ENCODE measurements at places on chromosomes 7 and 10. TPM values are rescaled to one million over a fixed set of nuclear protein-coding genes. Genes with fewer than 3 reads are reported as not detected.

Gene CBX3
- 96.0 TPM for total RNA-seq

GRCh38 chr7:10463701-10464100 lies 510.0 kb upstream of the PHF14 start:
- no peak for DNase-seq

DNA sequence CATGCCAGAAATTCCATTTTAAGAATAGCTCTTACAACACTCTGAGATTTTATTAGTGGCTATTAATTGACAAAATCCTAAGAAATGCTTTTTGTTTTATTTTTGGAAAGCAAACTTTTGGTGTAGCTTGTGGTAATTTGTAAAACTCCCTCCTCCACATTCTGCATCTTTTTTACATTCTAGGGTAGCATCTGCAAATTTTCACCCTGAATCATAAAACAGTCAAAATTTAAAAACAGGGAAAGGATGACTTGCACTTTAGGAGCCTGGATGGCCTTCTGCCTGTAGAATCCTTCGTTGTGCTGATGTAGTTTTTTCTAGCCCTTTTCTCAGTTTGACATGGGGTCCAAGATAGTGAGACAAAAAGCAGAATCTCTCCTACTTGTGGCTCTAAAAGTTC lies 316.1 kb downstream of the ADRA2A start:
- DNase-seq: no peak

DNA sequence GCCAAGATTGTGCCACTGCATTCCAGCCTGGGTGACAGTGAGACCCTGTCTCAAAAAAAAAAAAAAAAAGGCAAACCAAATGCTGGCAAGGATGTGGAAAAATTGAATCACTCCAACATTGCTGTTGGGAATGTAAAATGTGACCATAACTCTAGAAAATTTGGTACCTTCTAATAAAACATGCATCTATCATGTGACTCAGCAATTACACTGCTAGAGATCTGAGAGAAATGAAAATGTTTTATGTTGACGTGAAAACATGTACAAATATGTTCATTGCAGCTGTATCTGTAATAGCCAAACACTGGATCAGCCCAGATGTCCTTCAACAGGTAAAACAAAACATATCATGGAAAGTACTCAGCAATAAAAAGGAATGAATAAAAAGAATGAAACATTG lies 30.8 kb upstream of the SAR1A start:
- no peak for DNase-seq

Gene BZW2
- 68.8 TPM for total RNA-seq

Gene SORBS1
- 455 TPM for total RNA-seq

Gene SLC16A9
- 0.33 TPM for total RNA-seq

Gene SAMD9L
- 10.5 TPM for total RNA-seq

Gene H2BK1
- total RNA-seq: not detected

DNA sequence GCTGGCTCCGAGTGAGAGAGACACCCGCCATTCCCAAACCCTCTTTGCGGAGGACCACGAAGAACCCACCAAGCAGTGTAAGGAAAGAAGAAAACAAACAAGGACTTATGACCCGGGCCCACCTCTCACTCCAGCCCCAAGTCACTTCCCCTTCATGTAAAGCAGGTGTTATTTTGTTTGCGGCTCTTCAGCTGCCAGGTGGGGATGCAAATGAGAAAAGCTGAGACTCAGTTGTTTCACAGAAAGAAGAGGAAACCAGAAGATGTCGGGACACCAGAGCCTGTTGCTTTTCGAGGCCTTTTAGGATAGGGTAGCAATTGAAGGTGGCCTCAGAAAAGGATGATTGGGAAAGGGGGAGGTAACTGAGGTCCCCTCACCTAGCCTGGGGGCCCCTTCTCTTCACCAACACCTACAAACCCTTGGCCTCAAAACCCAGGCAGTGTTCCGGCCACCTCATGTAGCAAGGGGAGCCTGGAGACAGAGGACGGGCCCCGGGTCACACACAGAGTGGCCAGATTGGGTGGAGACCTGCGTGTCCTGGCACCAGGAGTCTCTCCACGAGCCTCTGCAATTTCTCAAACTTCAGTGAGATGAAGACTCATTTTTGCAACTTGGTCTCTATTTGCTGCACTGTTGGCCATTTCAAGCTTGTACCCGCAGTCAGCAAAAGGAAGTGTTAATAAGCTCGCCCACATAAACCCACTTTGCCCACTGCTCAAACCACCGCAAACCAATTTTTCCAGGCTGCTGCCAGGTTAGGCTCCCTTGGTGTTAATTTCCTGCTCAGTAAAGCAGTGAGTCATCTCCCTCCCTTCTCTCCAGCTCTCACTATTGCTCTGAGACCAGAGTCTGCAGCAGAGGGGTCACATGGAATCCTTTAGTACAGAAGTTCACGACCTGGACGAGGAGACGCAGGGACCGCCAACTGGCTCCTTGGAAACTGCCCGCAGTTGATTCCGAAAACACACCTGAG lies 45.5 kb downstream of the AOC1 start:
- no peak for DNase-seq

Data from breast epithelium (tissue), 4 donors.